ENCODE measurements at places on chromosomes 3 and 15.
A peak's percentile ranks its signal among the peaks of the same experiment; 100 is the strongest.

DNA sequence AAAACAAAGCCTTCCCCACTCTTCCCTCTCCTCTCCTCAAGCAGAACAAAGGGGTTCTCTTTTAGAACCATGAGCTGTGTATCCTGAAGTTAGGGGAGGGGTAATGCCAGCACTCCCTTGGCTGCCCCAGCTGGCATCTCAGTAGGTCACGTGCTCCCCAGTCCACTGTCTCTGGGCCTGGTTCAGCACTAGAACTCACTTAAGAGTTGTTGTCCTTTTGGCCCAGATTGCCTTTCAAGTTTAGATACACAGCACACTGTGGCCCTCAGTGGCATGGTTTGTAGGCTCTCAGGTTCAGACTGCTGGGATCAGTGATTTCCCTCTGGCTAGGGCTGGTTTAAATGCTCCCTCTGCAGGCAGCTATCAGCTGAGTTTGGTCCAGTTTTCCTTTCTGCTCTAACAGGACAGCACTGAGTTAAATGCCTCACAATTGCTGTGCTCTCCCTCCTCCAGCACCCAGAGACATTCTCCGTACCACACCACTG, 188.4 kb upstream of the ST8SIA2 start:
- DNase-seq = peak; percentile 10
- H3K4me3 ChIP-seq = no peak overlapping the region
- H3K4me1 ChIP-seq = no peaks in the 10 kb centered on the region
- H3K27ac ChIP-seq = no peak overlapping the region

GRCh38 chr3:42906848-42907183, 874 bp downstream of the ZNF662 start:
- peaks cover 12% of the 10 kb centered on the region for H3K4me1 ChIP-seq
- no peak for DNase-seq
- peaks cover 13% of the 10 kb centered on the region for H3K27me3 ChIP-seq
- no peak overlapping the region for H3K27ac ChIP-seq
- peak overlapping the region; percentile 41 for H3K4me3 ChIP-seq
- H3K36me3 ChIP-seq = peaks cover 16% of the 10 kb centered on the region

- no peak overlapping the region for H3K4me3 ChIP-seq
- no peak overlapping the region for H3K27ac ChIP-seq
- no peaks in the 10 kb centered on the region for H3K36me3 ChIP-seq
- no peaks in the 10 kb centered on the region for H3K4me1 ChIP-seq
- no peak for DNase-seq
Measured at GRCh38 chr3:58249358-58250092, 11.9 kb downstream of the ABHD6 start.

- H3K4me3 ChIP-seq = peak overlapping the region; percentile 79
- no peak overlapping the region for H3K27ac ChIP-seq
- DNase-seq = no peak
- peaks cover 14% of the 10 kb centered on the region for H3K4me1 ChIP-seq
Measured at GRCh38 chr3:134375582-134376384, 1.5 kb upstream of the AMOTL2 start.

GRCh38 chr3:151686257-151686656, 47.5 kb upstream of the AADACL2 start:
- no peak overlapping the region for H3K27ac ChIP-seq
- no peak overlapping the region for H3K4me3 ChIP-seq
- no peaks in the 10 kb centered on the region for H3K27me3 ChIP-seq

All from activated naive CD4-positive, alpha-beta T cell treated with anti-CD3 and anti-CD28 coated beads for 36 hours (primary cell).